ENCODE measurements at places on chromosomes 1 and 21.
A peak's percentile ranks its signal among the peaks of the same experiment; 100 is the strongest.

GRCh38 chr1:107546576-107546975 is 405.7 kb downstream of the NTNG1 start:
- no peak for DNase-seq

- no peak for DNase-seq
Measured at GRCh38 chr1:209531006-209531405, 52.5 kb upstream of the CAMK1G start.

- DNase-seq = peak; percentile 70
Measured at GRCh38 chr1:94418664-94419655, 771 bp downstream of the ABCD3 start.

DNA sequence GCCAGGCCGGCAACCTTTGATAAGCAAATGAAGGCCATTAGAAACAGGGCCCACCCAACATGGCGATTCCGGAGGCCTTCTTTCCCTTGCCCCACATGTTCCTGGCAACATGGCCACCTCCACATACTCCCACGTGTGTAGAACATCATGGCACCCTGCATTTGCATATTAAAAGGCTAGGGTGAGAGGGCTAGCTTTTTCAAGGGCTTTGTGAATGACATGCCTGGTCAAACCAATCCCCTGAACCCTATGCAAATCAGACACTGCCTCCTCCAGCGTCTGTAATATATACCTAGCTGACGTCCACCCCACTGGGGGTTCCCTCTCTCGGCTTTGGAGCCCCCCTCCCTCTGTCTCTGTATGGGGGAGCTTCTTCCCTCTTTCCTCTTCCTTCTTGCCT is 1.6 kb downstream of the ADCY10 start:
- no peak for DNase-seq

- peak; percentile 67 for DNase-seq
Measured at GRCh38 chr1:21594935-21595897, 73.9 kb downstream of the RAP1GAP start.

- DNase-seq = no peak
Measured at GRCh38 chr1:220371324-220371723, 99.1 kb upstream of the RAB3GAP2 start.

DNA sequence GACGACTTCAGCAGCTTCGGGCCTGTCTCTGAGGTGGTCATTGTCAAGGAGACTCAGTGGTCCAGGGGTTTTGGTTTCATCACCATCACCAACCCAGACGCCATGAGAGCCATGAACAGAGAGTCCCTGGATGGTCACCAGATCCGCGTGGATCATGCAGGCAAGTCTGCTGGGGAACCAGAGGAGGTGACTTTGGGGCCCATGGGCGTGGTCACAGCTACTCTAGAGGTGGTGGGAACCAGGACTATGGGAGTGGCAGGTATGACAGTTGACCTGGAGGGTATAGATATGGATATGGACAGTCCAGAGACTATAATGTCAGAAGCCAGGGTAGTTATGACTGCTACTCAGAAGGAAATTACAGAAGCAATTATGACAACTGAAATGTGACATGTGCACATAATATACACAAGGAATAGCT is 19.3 kb upstream of the METTL13 start:
- DNase-seq = no peak

DNA sequence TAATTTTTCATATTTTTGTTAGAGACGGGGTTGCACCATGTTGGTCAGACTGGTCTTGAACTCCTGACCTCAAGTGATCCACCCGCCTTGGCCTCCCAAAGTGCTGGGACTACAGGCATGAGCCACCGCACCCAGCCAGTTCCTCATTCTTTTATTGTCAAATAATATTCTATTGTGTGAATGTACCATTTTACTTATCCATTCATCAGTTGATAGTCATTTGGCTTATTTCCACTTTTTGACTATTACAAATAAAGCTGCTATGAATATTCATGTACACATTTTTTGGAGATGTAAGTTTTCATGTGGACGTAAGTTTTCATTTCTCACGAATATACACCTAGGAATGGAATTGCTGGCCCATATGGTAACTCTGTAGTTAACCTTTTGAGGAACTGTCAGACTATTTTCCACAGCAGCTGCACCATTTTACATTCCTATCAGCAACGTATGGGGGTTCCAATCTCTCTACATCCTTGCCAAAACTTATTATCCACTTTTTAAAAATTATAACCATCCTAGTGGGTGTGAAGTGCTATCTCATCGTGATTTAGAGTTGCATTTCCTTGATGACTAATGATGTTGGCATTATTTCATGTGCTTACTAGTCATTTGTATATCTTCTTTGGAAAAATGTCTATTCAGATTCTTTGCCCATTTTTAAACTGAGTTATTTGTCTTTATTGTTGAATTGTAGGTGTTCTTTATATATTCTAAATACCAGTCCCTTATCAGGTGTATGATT is 12.7 kb downstream of the PACC1 start:
- peak; percentile 72 for DNase-seq

DNA sequence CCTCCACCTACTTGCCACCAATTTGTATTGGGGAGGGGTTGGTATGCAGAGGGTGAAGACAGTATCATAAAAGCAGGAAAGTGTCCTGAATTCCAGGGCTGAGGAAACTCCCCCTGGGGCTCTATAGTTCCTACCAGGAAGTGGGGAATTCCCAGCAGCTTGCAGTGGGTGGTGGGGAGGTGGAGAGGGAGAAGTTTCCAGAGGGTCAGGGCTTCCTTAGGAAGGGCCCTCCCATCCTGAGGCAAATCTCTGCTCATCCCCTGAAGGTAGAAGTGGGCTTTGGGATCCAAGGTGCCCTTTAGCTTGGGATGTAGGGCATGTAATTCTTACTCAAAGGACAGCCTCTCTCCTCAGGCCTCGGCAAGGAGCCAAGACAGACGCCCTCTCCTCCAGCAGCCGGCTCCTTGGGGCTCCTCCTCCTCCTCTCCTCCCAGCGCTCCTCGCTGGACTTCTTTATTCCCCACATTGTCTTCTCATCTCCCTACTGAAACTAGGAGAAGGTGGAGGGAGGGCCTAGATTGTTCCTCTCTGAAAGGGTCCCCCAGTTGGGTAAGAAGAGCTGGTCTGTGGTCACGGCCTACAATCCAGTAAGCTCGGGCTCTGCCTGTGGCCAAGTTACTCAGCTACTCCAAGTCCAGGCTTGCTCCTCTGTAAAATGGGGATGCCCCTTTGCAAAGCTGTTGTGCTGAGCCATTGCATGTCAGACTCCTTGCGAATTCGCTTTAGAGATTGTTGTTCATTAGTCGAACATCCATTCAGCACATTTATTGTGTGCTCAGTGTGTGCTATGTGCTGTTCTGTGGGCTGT is 17.9 kb upstream of the CSF1 start:
- DNase-seq = peak; percentile 74

Measured in EH (cell line).